ENCODE measurements at places on chromosomes 3 and 15.

DNA sequence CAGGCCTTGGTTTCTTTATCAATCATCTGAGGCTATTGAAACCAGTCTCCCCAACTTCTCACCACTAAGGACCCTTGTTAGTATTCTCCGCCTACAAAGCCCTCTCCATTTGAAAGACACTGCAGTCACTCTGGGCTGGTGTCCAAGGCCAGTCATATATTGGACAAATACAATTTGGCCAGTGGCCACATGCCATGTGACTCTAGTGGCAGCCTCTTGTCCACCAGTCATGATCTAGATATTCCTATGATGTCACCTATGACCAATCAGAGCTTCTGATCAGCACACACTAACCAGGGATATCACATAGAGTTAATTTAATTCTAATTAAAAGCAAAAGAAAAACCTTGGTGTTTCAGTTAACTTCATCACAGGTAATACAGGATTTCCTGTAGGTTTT lies 68.2 kb downstream of the RAB11A start:
- no peak for DNase-seq

- DNase-seq, result no peak
Measured at GRCh38 chr3:107637416-107638183, 114.8 kb downstream of the BBX start.

DNA sequence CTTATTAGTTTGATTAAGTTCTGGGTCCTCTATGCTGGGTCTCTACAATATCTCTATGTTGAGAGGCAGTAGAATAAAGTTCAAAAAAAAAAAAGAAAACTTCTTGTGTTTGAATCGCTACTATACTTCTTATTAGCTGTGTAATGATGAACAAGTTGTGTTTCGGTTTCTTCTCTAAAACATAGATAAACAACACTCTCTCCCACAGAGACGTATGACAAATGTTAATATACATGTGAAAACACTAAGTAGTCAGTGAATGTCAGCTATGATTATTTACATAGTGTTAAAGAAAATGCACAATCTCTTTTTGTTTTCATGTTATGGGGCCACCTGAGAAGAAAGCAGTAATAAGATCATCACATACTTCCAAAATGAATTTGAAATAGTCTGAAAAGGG lies 45.3 kb downstream of the ACAP2 start:
- no peak for DNase-seq

DNA sequence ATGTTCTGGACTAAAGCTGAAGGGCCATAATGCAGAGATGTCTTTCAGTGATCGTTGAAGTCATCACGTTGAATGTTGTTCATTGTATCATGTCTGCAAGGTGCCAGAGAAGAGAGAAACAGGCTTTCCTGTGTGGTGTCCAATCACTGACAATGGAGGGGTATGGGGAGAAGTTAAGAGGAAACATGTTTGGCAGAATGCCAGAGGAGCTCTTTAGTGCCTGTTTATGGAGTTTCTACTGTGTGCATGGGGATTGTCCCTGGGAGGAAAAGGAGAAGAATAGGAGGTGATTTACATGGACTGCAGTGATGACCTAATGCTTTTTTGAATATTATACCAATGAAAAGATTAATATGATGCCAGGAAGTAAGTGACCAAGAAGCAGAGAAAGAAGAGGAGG lies 11.7 kb downstream of the SCAANT1 start:
- DNase-seq, result no peak

DNA sequence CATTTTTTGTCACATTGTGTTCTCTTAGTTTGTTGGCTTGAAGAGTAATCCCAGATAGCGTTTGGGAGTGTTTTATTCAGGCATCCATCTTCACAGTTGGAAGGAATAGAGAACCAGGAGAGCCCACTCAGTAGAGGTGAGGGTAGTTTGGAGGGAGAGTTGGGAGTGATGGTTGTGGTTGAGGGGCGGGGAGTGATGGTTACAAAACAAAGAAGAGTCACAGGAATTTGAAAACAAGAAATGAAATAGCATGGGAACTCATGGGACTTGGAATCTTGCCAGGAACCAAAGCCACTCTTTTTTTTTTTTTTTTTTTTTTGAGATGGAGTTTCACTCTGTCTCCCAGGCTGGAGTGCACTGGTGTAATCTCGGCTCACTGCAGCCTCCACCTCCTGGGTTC lies 36.3 kb downstream of the DUT start:
- DNase-seq, result no peak

- DNase-seq, result no peak
Measured at GRCh38 chr15:89591834-89592233, 16.6 kb downstream of the TICRR start.

- DNase-seq, result no peak
Measured at GRCh38 chr3:25548836-25549235, 115.9 kb downstream of the TOP2B start.

- no peak for DNase-seq
Measured at GRCh38 chr3:16304061-16305010, 39.3 kb downstream of the OXNAD1 start.

- DNase-seq, result no peak
Measured at GRCh38 chr3:135023996-135024658, 229.1 kb downstream of the EPHB1 start.

DNA sequence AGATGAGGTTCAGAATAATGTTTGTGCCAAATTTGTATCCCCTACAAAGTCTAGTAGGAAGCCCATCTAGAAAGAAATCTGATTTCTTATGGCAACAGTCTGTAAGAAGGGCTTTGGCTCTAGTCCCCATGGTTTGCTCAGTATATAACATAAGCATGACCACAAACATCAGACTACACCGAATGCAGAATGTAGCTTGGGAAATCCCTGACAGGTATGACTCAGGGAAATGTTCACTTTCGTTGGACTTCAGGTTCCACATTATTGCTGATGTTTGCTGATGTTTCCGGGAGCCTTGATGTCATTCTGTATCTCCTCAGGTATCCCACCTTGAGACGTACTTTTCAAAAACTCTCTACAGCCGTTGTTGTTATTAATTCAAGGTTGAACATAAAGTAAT lies 304.4 kb upstream of the TGFBR2 start:
- DNase-seq, result no peak

GRCh38 chr15:29785642-29786041 lies 36.6 kb downstream of the TJP1 start:
- DNase-seq, result no peak

GRCh38 chr3:162738784-162739183 lies 1242.2 kb downstream of the OTOL1 start:
- no peak for DNase-seq

DNA sequence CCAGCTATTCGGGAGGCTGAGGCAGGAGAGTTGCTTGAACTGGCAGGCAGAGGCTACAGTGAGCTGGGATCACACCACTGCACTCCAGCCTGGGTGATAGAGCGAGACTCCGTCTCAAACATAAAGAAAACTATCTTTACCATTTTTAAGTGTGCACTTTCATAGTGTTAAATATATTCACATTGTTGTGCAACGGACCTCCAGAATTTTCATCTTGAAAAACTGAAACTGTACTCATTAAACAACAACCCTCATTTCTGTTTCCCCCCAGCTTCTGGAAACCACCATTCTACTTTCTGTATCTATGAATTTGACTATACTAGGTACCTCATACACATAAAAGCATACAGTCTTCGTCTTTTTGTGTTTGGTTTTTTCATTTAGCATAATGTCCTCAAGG lies 375.1 kb downstream of the SHQ1 start:
- DNase-seq, result no peak

- DNase-seq, result no peak
Measured at GRCh38 chr3:82581350-82581749, 819.9 kb upstream of the GBE1 start.

GRCh38 chr3:135020181-135020580 lies 225.1 kb downstream of the EPHB1 start:
- DNase-seq, result no peak

DNA sequence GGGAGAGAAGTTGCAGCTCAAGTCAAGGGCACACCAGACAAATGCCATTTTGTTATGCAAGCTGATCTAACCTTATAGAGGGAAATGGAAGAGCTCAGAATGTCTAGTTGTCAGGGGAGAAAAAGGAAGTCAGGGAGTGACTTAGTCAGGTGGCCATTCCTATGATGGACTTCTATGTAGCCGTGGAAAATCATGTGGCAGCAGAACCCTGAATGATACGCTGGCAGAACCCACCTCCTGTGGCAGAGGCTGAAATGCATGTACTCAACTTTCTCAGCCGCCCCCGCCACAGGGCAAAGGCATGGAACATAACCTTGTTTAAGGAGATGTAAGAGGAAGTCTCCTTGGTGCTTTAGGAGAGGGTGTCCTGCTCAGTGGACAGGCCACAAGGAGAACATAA lies 37.7 kb upstream of the PARL start:
- DNase-seq, result no peak

DNA sequence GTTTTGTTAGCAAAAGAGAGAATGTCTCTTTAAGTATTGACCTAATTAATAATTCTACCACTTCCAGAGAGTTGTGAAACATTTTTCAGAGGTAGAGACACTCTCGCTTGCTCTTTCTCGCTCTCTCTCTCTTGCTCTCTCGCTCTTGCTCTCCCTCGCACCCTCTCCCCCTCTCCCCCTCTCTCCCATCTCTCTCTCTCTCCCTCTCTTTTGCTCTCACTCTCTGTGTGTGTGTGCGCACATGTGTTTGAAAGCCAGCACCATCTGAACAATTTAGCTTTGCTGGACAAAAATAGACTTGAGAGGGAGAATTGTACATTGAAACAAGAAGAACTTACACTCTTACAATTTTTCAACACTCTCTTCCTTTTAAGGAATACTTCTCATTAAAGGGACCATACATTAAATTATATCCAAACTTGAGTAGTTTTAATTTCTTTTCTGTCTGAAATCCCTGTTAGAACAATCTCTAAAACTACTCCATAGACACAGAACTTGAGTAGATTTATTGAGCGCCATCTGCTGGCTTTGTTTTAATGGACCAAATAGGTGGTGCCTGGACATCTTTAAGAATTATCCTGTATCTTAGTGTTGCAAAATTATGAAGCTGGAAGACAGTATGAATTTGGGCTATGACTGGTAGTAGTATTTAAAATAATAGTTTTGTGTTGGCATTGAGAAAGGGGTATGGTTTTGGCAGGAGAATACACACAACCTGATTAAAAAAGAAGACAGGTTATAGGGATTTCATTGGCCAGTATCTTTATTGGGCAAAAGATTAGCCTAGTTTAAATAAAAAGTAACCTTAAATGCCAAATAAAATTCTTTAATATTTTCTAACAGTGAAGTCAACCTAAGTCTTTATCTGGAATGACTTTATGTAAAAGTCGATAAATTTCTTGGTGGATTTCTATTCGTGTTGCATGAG lies 124.6 kb downstream of the AKAP13 start:
- no peak for DNase-seq

DNA sequence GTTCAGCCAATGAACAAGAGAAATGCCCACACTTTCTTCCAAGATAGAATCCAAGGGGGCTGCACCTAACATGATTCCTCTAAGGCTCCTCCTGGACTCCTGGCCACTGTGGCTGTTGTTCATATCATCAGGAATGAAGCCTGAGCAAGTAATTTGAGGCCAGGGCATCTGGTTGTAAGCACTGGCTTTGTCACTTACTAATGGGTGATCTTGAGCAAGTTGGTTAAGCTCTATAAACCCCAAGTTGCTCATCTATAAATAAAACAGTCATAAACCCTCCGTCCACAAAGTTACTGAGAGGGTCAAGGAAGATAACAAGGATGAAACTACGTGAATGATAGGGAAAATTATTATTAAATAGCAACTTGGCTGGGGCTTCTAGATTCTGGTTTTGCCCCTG lies 58.3 kb downstream of the CDC25A start:
- no peak for DNase-seq

- DNase-seq, result no peak
Measured at GRCh38 chr3:127691974-127692373, 19.2 kb downstream of the ABTB1 start.

GRCh38 chr3:50278880-50279224 lies at the start of gene LSMEM2:
Gene LSMEM2 (plus strand): TSS chr3:50279087. CDS start chr3:50279114, 27 bp downstream.
- no peak for DNase-seq

DNA sequence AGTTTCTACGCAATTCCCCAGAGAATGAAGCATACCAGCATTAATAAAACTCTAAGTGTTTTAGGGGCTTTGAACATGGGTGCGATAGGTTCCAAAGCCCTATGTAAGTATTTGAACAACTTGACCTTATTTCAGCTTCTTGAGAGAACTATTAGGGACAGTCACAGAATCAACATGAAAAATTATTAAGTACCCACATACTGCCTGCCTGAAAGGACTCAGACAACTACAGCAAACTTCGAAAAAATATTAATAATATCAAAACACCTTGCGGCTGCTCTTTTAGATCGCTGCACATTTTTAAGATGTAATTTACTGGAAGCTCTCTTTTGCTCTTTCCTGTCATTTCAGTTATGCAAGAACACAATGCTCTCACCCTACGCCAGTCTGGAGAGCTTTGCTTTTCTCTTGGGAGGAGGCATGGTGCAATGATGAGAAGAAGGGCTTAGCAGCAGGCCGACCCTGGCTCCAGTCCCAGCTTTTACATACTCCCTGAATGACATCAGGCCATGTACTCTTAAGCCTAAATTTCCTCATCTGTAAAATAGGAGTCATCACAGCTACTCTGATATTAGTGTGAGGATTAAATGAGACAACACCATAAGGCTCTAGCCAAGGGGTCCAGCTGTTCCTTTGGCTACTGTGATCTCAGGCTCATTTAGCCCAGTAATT lies 640.7 kb downstream of the FHIT start:
- DNase-seq, result no peak

DNA sequence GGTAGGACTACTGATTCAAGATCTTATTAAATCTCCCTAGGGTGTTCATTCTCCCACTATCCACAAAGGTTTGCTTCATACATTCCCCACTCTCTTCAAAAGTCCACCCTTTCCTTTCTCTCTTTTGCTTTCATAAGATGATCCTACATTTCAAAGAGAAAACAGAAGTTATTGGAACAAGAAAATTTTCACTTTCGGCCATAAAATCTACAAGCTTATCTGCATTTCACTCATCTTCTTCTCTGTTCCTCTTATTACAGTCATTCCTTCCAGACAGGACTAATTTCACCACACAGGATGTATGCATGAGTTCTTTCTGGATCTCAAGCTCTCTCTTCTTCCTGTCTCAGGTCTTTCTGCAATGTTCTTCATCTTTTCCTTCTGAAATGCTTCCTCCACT lies 238.7 kb downstream of the ISL2 start:
- no peak for DNase-seq

- DNase-seq, result no peak
Measured at GRCh38 chr3:126019683-126020082, 50.7 kb downstream of the ROPN1B start.

- DNase-seq, result no peak
Measured at GRCh38 chr15:79007066-79007465, 62.2 kb upstream of the CTSH start.

- DNase-seq, result no peak
Measured at GRCh38 chr3:146501752-146502151, 32.4 kb upstream of the PLSCR2 start.

All from stimulated activated CD4-positive, alpha-beta T cell treated with anti-CD3 and anti-CD28 coated beads, Interleukin-15, amount 100 ng/mL, for 1 hour (primary cell).